ENCODE measurements at places on chromosomes 12 and 14.

DNA sequence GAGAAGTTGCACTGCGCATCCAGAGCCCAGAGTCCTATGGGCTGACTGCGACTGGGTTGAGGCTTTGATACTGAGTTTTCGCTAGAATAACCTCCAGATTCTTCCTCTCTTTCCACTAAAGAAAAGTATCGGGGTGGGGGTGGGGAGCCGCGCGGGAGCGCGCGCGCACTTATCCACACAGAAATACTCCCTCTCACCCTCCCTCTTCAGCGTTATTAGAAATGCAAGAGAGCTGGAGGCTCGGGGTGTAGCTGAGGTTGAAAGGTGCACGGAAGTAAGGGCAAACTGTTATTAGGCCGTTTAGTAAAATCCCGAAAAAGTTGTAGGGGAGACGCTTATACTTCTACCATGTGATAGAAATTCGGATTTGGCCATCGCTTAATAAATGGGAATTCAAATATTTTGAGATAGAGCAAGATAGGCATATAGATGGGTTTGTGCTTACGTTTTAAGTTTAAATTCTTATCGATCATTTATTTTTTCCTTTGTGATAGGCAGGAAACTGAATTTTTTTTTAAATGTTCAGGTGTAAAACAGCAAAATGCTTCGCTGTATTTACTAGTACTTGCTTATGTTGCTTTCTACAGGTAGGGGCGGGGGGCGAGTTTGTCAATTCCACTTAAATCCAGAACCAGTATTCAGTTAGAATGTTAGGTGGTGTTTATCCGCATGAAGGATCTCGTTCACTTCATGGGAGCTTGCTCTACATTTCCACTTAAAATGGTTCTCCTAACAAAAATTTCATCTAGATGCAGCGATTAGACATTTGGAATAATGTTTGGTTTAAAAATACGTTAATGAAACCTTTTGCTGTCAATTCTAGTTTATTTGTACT, 1.1 kb downstream of the ARHGAP5 start:
- no peak for DNase-seq

DNA sequence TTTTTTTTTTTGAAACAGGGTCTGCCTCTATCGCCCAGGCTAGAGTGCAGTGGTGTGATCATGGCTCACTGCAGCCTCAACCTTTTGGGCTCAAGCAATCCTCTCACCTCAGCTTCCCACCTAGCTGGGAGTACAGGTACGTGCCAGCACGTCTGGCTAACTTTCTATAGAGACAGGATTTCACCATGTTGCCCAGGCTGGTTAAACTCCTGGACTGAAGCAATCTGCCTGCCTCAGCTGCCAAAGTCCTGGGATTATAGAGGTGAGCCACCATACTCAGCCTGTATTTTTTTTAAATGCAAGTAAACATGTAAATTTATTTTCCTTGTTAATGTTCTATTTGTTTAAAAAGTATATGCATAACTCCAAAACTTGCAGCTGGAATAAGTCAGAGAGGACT, 80.4 kb downstream of the EEA1 start:
- no peak for DNase-seq

DNA sequence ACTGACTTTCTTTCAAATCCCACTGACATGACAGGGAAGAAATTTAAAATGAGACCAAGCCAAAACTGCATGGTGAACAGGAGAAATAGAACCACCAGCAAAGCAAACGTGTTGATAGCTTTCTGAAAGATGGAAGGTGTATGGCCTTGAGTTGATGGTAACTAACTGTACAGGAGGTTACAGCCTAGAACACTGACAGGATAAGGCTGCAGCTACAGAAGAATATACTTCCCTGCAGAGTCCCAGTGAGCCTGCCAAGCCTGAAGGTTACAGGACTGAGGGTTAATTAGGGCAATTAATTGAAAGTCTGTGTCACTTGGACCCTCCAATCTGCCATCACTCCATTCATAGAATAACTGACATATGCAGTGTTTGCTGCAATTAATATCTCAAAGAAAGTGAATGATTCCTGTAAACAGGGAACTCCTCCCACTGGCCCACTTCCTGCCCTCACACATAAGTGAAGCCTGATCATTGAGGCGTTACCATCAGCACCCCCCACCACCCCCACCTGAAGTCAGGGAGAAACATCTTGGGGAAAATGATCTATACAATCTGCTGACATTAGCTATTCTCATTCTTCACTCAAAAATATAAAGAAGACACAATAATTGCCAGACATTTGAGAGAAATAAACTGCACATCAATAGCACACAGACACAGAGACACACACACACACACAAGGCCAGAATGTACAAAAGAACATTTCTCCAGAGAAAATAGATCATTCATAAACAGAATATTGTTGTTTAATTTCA, 73.4 kb downstream of the GTF2A1 start:
- no peak for DNase-seq

DNA sequence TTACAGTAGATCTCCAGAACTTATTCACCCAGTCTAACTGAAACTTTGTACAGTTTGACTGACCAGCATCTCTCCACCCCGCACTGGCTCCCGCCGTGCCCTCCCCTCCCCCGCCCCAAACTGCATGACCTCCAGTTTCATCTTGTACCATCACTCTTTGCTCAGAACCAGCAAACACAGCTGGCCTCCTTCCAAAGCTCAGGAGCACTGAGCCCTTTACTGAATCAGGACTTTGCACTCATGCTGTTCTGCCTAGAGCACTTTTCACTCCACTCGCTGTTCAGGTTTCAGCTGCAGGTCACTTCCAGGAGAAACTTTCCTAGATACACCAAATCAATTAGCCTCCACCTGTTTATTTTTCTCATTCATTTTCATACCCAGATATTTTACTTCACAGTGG, 455.3 kb upstream of the PDE3A start:
- DNase-seq: no peak

DNA sequence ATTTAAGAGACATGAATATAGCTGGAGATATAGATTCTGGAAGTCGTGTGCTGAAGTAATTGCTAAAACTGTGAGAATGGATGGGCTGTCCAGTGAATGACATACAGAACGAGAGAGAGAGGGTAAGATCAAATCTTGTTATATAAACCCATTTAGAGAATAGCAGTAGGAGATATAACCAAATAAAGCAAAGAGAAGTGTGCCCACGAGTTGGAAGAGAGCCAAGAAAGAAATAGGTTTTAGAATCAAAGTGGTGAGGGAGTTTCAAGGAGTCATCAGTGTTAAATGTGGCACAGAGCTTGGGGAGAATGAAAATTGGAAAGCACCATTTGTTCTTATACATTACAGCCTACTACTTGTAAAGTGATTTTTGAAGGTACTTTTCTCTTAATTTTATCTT, 19.2 kb downstream of the TOGARAM1 start:
- DNase-seq: no peak

- DNase-seq: no peak
Observed at GRCh38 chr12:116773276-116773731, 35.2 kb downstream of the RNFT2 start.

DNA sequence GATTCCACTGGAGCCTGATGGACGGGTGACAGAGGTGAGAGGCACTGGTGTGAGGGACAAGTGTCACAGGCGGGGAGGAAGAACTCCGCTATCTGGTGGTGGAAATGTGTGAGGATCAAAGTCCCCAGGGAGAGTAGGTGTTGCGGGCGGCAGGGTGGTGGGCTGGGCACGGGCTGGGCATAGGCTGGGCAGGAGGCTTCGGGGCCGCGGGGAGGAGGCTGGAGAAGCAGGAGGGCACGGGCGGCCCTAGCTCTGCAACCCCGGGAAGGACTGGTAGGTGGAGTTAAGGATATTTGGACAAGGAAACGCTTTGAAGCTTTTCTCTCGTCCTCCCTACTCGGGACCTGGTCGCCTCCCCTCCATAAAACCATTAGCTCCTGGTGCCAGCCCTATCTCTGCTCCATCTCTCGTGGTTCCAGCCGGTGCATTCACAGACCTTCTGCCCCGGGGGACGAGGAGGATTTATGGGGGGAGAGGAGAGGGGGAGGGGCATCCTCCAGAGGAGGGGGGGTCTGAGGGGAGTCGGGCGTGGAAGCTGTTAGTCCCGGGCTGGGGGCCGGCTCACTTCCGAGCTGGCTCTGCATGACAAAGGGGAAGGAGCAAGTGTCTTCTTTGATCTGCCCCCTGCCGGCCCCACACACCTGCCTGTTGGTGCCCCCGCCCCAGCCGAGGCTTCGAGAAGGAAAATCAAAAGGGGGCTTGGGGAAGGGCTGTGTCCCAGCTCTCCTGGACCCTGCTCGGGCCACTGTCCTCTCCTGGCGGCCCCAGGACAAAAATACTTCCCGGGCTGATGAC, 504 bp downstream of the WNT5B start:
- DNase-seq: no peak

DNA sequence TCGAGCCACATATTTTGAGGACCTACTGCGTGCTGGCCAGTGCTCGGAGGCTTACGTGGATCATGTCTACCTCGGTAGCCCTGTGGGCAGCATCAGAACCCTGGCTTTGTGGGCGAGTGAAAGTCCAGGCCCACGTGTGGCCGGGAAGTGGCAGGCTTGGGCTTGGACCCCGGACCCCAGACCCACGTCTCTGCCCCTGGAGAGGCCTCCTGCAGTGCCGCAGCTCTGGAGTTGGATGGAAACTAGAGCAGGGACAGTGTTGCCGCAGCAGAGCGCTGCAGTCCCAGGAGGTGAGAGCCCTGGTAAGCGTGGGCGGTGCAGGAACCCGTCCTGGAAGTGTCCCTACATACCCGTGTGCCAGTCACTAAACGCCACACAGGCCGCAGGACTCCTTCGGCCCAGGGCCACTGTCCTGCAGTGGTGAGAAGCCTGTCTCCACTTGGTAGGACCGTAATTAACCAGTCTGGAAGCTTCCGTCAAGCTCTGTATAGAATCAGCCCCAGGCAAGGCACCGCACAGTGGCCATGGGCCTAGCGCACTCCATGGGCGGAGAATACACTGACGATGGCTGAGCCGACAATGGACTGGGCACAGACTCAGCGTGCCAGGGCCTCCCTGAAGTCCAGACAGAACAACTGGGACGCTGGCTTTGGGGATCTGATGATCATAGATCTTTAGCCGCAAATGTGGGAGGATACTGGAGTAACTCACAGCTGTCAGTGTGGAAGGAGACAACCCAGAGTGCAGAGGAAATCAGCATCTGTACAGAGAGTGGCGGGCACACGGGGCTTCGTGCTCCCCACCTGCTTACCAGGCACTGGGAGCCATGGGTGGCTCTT, 219.5 kb downstream of the KIF26A start:
- no peak for DNase-seq

- no peak for DNase-seq
Observed at GRCh38 chr14:27371209-27371608, 773.4 kb upstream of the NOVA1 start.

- DNase-seq: no peak
Observed at GRCh38 chr12:48814262-48815125, 3.8 kb upstream of the CACNB3 start.

- no peak for DNase-seq
Observed at GRCh38 chr12:22238211-22238610, 96.3 kb downstream of the ST8SIA1 start.

GRCh38 chr12:119461636-119462214, 127.2 kb downstream of the CCDC60 start:
- DNase-seq: no peak

DNA sequence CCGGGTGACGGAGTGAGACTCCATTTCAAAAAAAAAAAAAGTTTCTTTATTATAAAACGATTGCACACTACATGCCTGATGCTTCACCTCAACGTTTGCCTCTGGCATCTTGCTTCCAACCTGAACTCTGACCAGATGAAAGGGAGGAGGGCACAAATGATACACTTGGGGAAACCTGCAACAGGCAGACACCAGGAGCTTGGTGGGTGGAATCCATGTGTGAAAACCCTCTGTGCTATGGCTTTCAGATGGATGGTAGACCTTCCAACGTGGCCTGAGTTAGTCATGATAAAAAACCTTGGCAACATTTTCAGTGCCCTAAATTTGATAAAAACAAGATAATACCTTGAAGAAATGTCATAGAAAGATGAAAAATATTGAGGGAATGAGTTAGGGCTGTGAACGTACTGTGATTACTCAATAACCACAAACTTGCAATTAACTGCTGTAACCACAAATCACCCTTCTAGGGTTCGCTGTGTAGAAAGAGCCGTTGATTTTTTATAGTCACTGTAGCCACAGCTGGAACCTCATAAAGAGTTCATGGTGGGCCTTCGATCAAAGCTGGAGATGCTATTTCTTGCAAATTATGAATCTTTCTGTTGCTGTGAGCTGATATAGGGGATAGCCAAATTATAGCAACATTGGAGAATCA, 26.1 kb upstream of the GZMB start:
- no peak for DNase-seq

- DNase-seq: no peak
Observed at GRCh38 chr12:74899031-74899829, 310.4 kb downstream of the KCNC2 start.

- DNase-seq: no peak
Observed at GRCh38 chr12:69345742-69346141, 2.4 kb upstream of the LYZ start.

- DNase-seq: no peak
Observed at GRCh38 chr14:102593825-102594137, 1.3 kb downstream of the RCOR1 start.

DNA sequence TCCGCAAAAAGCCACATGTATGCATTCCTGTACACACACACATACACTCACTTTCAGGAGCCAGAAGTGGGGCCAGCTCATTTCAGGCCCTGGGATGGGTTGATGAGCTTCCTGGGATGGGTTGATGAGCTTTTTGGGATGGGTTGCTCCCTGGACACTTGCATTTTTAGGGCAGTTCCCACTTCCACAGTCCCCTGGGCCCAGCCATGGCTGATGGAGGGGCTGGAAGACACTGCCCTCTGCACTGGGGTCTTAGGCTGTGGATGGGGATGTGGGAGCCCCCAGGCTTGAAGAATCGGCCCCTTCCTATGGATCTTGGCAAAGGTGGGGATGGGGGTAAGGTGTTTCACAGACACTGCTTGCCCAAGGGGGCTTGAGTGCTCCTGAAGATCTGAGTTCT, 12.7 kb downstream of the ACVRL1 start:
- no peak for DNase-seq

DNA sequence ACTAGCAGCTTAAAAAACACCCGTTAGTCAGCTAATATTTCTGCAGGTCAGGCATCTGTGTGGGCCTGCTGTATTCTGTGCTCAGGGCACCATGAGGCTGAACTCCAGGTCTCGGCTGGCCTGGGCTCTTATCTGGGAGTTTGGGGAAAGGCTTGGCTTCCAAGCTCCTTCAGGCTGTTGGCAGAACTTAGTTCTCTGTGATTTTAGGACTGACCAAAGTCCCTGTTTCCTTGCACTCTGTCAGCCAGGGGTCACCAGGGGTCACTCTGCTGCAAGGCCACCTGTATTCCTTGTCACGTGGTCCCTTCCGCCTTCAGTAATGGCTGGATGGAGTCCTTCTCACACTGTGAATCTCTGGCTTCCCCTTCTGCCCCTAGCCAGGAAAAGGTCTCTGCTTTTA, 586.4 kb downstream of the AACS start:
- no peak for DNase-seq
